Stimulated activated CD4-positive, alpha-beta T cell treated with anti-CD3 and anti-CD28 coated beads, Interleukin-4, amount 100 ng/mL, for 1 hour (primary cell): ENCODE measurements at places on chromosomes 12 and 14.
A peak's percentile ranks its signal among the peaks of the same experiment; 100 is the strongest.

- no peak for DNase-seq
These were observed 71.1 kb downstream of the C2CD5 start for GRCh38 chr12:22473212-22473611.

- DNase-seq: no peak
These were observed 96.0 kb upstream of the PDZRN4 start for GRCh38 chr12:41092115-41092514.

- DNase-seq: no peak
These were observed 389.5 kb downstream of the FOXG1 start for GRCh38 chr14:29156096-29156495.

DNA sequence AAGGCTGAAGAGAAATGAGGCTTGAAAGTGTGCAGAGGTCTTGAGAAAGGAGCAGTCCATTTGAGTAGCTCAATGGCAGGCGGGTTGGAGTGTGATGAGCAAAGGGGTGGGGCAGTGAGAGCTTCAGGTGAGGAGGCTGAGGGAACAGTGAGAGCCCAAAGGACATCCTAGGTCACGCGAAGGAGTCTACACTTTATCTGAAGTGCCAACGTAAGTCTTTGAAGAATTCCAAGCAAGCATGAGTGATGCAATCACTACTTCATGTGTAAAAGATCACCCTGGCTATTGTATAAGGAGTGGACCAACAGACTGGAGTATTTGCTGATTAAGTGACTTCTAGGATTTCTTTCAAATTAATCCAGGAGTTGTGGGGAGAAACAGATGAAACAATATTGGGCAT, 159.9 kb upstream of the HIF1A start:
- DNase-seq: no peak

DNA sequence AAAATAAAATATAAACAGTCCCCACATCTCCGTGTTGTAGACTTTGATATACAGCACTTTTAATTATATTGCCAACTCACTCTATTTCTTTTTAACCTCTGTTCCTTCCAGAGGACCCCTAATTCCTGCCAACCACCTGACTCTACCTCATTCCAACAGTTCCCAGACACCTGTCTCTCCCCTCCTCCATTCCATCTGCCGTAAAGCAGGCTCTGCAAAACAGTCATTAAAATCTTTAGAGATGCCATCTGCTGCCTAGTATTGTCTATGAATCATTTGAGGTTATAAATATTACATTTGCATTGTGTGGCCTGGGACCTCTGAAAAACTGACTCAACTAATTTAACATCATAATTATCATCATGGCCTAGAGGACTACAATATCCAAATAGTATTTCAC, 148.8 kb upstream of the DCN start:
- DNase-seq: no peak

GRCh38 chr12:53513712-53514410, 6.6 kb upstream of the NPFF start:
- DNase-seq: no peak

GRCh38 chr12:91778938-91779400, 366.7 kb downstream of the BTG1 start:
- peak; percentile 22 for DNase-seq

- no peak for DNase-seq
These were observed 33.2 kb downstream of the CPNE8 start for GRCh38 chr12:38872156-38872555.

DNA sequence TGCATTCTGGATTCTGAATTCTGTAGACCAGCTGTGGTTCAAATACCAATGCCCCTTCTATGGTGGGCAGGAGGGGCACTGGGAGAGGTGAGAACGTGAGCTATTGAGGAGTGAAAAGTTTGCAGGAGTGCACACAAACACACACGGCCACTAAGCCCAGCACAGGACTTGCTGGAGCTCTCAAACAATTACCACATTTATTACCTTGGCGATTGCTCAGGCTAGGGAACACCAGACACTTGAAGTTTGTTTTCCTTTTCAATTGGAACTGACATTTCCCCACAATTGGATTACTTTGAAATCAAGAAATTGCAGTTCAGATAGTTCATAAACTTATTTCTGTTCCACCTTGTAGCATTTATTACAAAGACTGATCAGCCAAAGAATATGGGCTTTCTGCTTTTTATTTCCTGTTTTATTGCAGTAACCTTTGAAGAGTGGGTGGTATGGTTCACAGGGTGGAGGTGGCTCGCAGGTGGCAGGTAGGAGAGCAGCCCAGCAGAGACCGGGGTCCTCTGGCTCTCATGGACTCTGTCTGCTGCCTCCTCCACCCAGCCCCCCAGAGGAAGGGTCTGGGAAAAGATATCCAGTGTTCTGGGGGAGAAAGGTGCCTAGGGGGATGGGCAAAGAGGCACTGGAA, 429.8 kb upstream of the CCDC196 start:
- DNase-seq: no peak
